ENCODE measurements at places on chromosomes 3 and 15. TPM values are rescaled to one million over a fixed set of nuclear protein-coding genes. Genes with fewer than 3 reads are reported as not detected.

GRCh38 chr3:13866041-13866965, 13.6 kb downstream of the WNT7A start:
- DNase-seq = no peak

DNA sequence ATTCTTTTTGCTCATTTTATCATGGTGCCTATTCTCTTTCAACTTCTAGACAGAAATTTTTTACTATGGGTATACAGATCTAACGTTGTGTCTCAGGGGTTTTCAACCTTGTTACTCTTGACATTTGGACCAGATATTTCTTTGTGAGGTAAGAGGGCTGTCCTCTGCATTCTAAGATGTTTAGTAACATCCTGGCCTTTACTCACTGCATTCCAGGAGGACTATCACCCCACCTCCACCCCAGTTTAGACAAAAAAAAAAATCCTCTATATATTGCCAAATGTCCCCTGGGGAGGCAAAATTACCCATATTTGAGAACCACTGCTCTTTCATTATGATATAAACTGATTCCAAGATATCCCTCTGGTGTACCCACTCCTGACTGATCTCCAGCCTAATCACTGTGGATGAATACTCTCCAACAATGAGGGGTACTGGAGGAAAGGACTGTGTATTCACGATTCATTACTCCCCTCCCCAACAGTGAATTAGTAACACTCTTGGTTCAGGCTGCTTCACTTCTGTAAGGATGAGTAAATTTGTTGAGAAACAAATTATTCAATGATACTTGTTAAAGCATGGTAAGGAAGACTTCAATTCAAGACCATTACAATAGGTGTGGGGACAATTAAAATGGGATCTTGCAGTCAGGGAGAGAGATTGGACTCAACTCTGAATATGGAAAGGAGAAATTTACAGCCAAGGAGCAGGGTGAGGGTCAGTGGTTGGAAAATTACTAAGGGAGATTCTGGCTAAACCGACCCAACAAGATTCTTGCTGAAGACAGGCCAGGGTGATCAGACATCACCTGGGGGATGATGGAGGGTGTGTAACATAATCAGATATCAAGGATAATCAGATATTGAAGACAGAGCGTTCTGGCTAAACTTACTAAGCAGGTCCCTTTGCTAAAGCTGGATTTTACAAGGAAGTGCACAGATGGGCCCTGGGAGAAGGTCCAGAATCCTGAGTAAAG, 123.8 kb upstream of the DAZL start:
- DNase-seq = no peak

- peak; percentile 30 for DNase-seq
Measured at GRCh38 chr3:131361464-131362421, 19.8 kb upstream of the NUDT16 start.

- DNase-seq = no peak
Measured at GRCh38 chr15:63597821-63598220, 634 bp downstream of the FBXL22 start.

The CMTM7 gene
- polyA plus RNA-seq = 53.8 TPM

GRCh38 chr15:74967670-74968069, 11.1 kb upstream of the RPP25 start:
- no peak for DNase-seq

GRCh38 chr3:43289401-43289800, 3.1 kb downstream of the SNRK start:
- no peak for DNase-seq

DNA sequence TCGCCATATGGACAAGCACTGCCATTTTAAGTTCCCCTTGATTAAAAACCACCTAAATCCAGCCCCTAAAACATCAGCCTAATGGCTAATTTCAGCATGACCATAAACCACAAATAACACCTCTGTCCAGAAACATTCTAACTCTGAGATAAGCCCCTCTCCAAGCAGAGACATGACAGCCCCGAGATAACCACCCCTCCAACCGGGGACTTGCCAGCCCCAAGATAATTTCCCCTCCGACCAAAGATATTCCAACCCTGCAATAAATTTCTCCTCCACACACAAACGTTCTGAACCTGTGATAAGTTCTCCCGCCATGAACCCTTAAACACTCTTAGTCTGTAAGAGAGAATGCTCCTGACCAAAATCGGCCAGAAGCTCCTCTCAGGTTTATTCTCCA, 586.8 kb downstream of the EDEM1 start:
- DNase-seq = no peak

DNA sequence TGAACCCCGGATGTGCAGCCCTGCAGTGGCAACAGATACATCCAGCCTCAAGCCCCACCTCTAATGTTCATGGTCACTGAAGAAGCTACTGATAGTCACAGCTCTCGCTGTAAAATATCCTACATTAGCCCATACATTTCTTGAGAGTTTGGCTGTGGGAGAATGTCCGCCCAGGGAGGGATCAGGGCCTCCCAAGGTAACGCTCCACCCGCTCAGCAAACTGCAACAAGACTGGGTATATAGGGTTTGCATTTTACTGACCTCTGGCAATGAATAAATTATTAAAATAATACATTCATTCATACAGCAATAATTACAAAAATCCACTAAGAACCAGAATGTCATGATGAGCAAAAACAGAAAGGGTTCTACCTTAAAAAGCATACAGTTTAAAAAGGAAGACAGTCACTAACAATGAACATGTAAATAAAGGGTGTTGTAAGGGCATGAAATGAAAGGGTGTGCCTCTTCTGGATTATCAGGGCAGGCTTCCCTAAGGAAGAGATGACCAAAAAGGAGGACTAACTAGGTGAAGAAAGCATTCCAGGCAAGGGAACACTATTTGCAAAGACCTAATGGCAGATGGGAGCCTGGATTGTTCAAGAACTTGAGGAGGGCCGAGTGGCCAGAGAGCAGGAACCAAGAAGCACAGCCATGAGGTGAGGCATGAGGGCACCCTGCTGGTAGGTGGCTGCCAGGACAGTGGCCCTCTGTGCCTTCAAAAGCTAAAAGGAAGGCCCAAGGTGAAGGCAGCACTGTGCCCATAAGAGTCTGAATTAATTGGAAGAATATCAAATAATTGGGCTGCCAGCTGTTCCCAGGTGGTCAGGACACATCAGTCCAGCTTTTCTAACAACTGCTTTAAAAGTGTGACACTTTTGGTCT, 28.1 kb upstream of the CTDSPL start:
- no peak for DNase-seq

GRCh38 chr3:159914426-159914825, 74.2 kb upstream of the IL12A start:
- DNase-seq = no peak

GRCh38 chr3:157073810-157074209, 86.1 kb downstream of the CCNL1 start:
- DNase-seq = no peak

- no peak for DNase-seq
Measured at GRCh38 chr3:194836661-194837060, 151.0 kb downstream of the FAM43A start.

- no peak for DNase-seq
Measured at GRCh38 chr3:126446791-126447190, 28.9 kb downstream of the ZXDC start.

DNA sequence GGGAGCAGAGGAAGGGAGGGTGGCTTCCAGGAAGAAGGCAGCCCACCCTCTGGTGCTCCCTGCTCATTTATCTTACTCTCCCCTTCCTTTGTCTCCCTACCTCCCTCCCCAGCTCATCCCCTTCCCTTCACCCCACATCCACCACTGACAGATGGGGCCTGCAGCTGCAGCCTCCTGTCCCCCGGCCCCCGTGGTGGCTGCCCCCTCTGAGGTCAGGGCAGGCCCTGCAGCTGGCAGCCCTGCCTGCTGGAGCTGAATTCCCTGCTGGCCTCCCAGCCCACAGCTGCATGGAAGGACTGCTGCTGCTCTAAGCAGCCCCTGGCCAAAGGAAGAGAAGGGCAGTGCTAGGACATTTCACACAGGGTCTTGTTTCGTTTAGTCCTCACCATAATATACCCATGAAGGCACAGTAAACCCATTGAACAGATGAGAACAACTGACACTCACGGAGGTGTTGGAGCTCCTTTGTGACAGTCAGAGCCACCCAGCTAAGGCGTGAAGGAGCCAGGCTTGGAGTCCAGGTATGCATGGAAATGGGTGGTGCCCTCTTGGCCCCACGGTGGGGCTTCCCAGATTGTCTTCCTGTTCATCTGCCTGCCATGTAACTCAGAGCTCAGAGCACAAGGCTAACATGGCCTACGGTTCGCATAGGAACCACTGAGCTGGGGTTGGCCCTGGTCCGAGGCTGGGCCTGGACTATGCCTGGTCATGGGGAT, 121.7 kb upstream of the PRR20G start:
- DNase-seq = no peak

The CISH gene
- polyA plus RNA-seq = 26.8 TPM

- no peak for DNase-seq
Measured at GRCh38 chr3:106088899-106089298, 220.1 kb upstream of the CBLB start.

- no peak for DNase-seq
Measured at GRCh38 chr3:196867155-196867506, 589 bp upstream of the SENP5 start.

- DNase-seq = no peak
Measured at GRCh38 chr3:21936207-21936606, 185.2 kb upstream of the ZNF385D start.

GRCh38 chr3:165056510-165056909, 21.8 kb downstream of the SI start:
- DNase-seq = no peak

- DNase-seq = no peak
Measured at GRCh38 chr3:14721126-14721864, 46.4 kb downstream of the C3orf20 start.

GRCh38 chr3:153242896-153243295, 80.9 kb downstream of the RAP2B start:
- DNase-seq = no peak

The TTC21A gene
- polyA plus RNA-seq = 11.6 TPM

GRCh38 chr15:48946074-48946839, 17.5 kb downstream of the SHC4 start:
- no peak for DNase-seq

DNA sequence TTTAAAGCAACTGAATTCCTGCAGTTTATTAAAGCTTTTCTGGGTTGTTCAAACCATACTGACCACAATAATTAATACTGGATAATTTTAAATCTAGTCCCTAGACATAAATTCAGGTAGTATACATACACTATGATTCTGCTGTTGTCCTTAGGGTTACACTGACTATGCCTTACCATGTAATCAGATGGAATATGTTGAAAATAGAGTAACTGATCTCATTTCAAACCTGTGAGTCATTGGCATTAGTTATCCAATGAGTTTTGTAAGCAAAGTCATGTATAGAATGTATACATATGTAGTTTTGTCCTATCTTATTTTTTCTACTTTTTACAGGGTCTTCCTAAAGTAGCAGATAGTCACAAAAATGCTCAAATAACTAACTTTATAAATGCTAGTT, 517.1 kb upstream of the CCDC54 start:
- DNase-seq = no peak

DNA sequence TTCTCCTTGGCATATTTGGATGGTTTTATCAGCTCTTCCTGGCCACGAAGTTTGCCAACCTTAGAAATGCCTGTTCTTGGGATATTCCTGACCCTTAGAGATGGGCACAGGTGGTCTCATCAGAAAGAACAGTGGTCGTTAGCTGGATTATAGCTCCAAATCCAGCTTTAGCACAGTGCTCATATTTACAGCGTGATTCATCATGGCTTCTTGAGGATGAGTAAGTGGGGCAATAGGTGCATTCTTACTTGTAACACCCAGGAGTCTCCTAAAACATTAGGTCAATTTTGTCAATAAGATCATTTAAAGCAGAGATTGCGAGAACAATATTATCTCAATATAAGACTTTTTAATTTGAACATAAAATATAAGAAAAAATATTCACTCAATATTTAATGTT, 191.9 kb downstream of the GABRB3 start:
- DNase-seq = no peak

- DNase-seq = no peak
Measured at GRCh38 chr3:106529738-106530137, 660.9 kb upstream of the CBLB start.

GRCh38 chr15:60626669-60627068, 147.7 kb upstream of the ICE2 start:
- DNase-seq = no peak

DNA sequence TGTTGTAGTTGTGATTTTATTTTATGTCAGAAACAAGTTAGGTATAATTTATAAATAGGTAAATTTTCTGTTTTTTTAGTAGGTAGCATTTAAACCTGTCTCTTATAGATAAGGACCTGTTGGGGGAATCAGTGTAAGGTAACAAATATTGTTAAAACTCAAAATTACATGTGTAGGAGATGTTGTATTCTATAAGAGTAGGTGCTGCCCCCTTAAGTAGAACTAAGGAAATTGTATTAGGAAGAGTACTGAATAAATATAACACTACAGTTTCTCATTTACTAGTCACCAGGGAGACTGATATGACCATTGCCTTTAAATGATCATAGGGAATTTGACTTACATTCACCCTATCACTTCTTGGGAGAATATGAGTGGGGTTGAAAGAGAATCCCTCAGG, 31.2 kb downstream of the SLC25A36 start:
- DNase-seq = no peak

DNA sequence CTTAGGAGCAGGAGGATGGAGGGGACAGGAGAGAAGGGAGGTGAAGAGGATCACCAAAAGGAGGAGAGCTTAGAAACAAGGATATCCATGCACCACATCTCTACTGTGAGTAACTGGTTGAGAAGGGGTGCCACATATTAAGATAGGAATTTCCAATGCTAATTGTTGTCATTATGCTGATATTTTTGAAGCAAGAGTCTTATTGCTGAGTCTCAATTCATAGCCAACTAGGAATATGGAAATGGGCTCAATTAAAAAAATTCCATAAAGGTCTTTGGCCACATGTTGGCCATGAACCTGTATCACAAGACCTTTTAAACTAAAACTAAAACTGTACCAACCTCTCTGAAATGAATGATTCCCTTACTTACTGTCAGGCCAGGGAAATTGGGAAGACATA, 642.6 kb downstream of the MAGI1 start:
- no peak for DNase-seq

- no peak for DNase-seq
Measured at GRCh38 chr15:26790118-26790517, 17.3 kb upstream of the GABRB3 start.

The GPR156 gene
- 2.4 TPM for polyA plus RNA-seq

DNA sequence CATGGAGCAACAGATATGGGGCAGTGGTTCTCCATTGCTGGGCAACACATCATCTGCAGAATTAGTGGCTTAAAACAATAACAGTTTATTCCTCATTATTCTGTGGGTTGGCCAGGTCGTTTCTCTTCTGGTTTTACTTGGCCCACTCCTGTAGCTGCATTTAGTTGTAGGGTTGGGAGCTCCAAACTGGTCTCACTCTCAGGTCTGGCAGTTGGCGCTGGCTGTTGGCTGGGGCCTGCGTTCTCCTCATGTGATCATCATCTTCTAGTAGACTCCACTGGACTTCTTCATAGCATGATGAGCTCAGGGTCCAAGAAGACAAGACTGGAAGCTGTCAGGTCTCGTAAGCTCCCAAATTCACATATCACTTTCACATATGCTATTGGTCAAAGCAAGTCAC, 91.9 kb downstream of the EPHB1 start:
- DNase-seq = no peak

GRCh38 chr3:130529486-130530215, 12.7 kb downstream of the COL6A6 start:
- no peak for DNase-seq
